ENCODE measurements at places on chromosomes 6 and 20.

GRCh38 chr6:35739645-35740524 is 3.1 kb downstream of the ARMC12 start:
- no peak for DNase-seq

DNA sequence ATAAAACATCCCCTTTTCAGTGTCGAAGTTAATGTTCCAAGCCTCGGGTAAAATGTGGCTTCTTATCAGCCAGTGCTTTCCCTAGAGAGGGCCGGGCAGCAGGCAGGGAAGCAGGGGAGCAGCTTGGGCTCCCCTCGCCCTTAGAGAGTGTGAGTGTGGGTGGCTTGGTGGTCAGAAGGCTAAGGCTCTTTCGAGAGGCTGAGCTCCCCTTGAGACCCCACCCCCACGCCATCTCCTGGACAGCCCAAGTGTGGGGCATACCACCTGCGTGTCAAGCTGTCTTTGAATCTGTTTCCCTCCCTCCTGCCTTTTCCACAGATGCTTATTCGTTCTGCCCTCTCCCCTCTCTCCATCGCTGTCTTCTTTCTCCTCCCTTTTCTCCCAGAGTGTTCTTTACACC is 95.1 kb upstream of the FOXP4 start:
- no peak for DNase-seq

DNA sequence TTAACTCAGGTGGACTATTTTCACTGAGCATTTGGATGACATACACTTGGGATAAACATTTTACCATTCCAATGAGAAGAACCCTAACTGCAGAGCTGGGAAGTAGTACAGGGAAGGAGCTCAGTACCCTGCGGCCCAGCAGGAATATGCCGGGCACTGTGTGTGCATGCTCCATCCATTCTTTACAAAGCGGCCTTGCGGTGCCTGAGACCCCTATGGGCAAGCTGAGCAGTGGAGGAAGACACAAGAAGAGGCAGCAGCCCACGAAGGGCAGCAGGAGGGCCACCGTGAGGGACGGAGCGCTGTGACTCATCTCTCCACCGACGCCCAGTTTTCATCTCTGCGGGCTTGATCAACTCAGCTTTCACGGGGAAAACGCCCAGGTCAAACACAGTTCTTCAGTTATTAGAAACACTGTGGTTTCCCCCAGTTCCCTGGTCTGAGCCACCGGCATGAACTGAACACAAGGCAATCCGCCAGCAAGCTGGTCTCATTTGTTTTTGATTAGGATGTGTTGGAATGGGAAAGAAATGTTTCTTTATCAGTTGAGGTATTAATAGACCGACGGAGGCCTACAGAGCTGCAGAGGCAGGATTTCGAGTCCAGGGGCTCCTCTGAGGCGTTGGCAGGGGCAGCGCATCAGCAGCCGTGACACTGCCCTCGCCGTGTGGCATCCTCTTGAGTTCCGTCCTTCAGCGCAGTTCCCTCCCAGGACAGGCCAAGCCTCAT is 44.9 kb downstream of the IRF4 start:
- no peak for DNase-seq

DNA sequence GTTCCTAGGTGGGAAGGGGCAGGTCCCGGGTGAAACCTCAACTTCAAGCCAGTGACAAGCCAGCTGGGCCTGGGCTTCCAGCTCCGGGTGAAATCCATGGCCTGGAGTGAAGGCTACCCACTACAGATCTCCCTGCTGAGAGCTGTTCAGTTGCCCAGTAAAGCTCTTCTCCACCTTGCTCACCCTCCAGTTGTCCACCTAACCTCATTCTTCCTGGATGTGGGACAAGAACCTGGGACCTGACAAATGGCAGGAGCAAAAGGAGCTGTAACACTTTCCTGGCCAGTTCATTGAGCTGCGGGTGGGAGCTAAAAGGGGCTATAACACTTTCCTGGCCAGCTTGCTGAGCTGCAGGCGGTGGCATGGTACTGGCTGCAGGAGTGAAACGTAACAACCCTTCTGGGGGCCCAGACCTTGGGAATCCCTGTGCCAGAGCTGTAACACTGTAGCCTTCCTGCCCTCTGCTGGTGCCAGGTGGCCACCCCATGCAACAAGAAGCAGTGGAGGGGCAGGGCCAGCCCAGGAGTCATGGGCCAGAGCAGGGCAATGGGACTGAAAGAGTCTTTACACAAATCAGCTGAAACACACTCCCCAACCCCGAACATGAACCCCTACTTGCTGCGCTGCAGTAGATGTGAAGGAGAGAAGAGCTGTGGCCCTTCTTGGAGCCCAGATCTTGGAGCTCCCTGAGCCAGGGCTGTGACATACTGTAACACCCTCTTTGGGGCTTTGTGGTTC is 3.6 kb upstream of the HINT3 start:
- DNase-seq: peak; percentile 43

- DNase-seq: no peak
Measured at GRCh38 chr6:6386010-6386409, 65.5 kb upstream of the F13A1 start.
